ENCODE measurements at places on chromosomes 3 and 15.

DNA sequence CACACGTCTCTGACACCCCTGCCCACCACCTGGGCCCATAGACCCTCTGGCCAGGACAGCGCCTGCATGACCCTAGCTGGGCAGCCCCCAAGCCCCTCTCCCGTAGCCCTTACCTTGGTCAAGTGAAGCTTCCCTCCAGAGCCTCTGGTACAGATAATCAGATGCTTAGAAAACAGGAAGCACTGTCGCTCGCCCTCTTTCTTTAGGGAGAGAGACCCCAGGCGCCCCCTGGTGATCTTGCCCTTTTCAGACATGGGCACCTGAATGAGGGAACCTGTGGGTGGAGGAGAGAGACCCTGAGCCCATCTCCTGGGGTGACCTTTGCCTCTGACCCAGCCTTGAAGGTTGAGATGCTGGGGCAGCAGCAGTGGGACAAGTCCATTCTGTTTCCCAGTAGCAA lies 65.4 kb downstream of the RASGRF1 start:
- DNase-seq = no peak

- DNase-seq = no peak
Measured at GRCh38 chr15:90211440-90212143, 10.5 kb downstream of the SEMA4B start.

DNA sequence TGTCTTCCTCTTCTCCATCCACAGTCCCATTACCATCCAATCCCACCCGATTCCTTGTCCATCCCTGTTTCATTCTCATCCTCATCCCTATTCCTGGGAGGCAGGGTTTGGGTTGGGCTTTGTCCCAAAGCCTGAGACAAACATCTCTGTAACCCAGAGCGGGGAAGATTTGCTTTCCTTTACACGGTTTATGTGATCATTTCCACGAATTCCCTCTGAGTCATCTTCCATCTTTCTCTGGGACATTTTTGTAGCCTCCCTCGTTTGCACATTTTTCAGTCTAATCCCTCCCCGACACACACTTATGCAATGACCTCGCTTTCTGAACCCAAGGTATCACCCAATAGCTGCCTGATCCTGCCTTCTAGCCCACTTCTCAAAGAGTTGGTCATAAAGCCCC lies 22.8 kb downstream of the DUOX2 start:
- peak; percentile 17 for DNase-seq

DNA sequence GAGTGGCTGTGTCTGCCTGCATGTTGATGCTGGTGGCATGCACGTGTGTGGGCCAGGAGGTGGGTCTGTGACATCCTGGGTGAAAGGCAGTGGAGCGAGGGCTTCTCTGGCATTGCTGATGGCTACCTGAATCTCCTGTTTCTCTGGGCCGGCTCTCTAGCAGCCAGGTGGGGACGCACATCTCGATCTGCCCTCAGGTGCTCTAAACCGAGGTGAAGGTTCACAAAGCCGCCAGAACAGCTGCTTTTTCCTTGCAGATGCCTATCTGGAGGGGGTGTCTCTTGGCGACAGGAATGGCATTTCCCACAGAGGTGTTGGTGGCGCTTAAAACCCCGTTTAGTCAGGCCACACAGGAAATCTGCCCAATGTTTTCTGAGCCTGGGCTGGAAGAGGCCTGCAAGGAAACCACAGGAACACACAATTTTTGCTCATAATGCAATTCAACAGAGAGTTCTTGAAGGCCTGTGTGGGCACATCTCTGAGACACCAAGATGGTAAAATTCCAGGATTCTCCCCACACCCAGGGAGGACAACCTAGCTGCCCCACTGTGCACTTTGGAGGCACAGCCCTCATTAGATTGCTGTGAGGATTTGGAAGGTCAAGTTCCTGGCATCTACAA lies 11.9 kb downstream of the TMEM158 start:
- no peak for DNase-seq

DNA sequence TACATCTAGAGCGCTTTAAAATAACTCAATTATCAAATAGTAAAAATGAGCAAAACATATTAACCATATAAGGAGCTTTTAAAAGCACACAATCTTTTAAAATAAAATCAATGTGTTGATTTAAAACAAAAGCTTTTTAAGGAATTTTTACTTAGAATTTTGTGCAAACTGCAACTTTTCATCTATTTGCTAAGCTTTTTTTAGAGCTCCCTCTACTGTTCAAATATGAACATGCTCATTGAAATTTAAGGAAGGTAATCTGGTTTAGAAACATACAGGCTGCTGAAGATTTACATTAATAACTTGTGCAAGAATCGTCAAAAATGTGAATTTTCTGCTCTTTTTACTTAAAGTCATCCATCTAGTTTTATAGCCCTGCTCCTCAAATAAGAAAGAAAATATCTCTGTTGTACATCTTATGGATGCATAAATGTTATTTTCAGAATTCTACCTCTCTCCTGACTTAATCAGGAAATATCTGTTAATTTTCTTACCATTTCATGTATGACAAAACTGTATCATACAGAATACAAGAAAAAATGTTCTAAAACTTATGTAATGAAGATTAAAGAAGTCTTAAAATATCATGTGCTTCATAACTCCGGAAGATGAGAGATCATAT lies 469.4 kb upstream of the ROBO2 start:
- no peak for DNase-seq

GRCh38 chr15:95596496-95596895 lies 734.0 kb upstream of the NR2F2 start:
- no peak for DNase-seq

DNA sequence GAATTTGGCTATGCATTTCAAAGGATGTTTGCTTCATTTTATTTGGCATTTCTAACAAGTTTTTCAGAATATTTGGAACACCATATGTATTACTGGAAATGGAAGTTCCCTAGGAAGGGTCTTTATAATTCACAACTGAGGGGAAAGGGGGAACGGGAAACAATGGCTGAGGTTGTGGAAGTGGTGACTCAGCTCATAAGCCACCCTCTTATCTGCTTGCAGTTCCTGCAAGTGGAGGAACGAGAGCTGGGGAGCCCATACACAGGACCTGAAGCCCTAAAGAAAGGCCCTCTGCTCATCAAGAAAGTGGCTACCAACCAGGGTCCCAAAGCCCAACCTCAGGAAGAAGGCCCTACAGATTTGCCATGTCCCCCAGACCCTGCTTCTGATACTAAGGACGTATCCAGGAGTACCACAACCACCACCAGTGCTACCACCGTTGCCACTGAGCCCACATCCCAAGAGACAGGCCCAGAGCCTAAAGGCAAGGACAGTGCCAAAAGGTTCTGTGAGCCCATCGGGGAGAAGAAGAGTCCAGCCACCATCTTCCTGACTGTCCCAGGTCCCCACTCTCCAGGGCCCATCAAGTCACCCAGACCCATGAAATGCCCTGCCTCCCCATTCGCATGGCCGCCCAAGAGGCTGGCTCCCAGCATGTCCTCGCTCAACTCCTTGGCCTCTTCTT lies 37.9 kb downstream of the ESYT3 start:
- no peak for DNase-seq

GRCh38 chr3:38167591-38167990 lies 2.3 kb downstream of the OXSR1 start:
- DNase-seq = no peak

DNA sequence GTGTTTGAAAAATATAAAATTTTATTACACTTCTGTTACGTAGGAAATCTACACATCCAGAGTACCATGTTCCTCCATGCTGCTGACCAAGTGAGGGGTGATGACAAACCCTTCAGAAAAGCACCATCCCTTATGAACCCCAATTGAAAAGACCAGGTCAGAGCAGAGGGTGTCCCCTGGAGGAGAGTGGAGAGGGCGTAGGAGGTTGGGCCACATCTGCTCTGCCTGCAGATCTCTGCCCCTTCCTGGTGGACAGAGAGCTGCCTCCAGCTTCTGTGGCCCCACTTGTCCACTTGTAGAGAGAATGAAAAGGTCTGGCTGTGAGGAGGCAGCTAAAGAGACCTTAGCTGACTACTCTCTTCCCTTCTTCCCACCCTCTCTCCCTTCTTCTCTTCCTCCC lies 55.5 kb downstream of the GLDN start:
- no peak for DNase-seq

DNA sequence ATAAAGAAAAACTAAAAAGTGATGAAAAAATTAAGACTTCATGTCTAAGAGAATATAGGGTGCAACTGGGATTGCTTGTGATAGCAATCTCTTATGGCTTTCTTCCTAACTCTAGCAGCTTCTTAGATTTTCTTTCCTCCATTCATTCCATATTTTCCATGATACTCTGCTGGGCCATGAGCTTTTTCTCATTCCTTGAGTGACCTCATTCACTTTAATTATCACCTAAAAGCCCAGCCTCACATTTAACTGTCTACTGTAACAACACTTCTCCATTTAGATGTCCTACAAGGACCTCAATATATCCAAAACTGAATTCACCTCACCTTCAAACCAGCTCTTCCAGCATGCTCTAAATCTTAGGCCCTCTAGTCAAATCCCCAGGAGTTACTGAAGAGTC lies 49.5 kb upstream of the ANKRD28 start:
- no peak for DNase-seq

GRCh38 chr3:140397847-140398246 lies 280.0 kb upstream of the TRIM42 start:
- no peak for DNase-seq

DNA sequence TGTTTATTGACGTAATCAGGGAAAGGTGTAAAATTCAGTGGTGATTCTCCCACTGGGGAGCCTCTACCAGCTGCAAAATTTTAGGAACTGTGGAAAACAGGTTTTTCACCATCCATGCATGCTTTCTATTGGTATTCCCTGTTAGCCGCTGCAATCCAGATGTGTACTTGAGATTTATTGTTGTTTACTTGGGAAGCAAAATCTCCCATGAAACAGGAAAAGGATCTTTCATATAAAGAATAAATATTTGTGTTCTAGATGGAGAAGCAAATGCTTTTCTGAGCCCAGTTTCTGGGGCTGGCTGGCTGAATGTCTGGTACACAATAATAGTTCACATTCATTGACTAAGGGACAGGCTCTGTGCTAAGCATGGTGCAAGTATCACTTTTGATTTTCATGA lies 144.6 kb upstream of the RASGRP1 start:
- DNase-seq = no peak

- no peak for DNase-seq
Measured at GRCh38 chr3:158920371-158920770, 118.5 kb downstream of the MFSD1 start.

GRCh38 chr15:56794553-56795329 lies 61.4 kb upstream of the ZNF280D start:
- no peak for DNase-seq

GRCh38 chr3:119362940-119363725 lies 69.0 kb downstream of the ARHGAP31 start:
- DNase-seq = no peak

- no peak for DNase-seq
Measured at GRCh38 chr3:2261747-2262146, 163.1 kb downstream of the CNTN4 start.

GRCh38 chr3:37094636-37095035 lies 79.7 kb downstream of the LRRFIP2 start:
- DNase-seq = no peak

- DNase-seq = no peak
Measured at GRCh38 chr3:901953-902778, 190.7 kb upstream of the CNTN6 start.

DNA sequence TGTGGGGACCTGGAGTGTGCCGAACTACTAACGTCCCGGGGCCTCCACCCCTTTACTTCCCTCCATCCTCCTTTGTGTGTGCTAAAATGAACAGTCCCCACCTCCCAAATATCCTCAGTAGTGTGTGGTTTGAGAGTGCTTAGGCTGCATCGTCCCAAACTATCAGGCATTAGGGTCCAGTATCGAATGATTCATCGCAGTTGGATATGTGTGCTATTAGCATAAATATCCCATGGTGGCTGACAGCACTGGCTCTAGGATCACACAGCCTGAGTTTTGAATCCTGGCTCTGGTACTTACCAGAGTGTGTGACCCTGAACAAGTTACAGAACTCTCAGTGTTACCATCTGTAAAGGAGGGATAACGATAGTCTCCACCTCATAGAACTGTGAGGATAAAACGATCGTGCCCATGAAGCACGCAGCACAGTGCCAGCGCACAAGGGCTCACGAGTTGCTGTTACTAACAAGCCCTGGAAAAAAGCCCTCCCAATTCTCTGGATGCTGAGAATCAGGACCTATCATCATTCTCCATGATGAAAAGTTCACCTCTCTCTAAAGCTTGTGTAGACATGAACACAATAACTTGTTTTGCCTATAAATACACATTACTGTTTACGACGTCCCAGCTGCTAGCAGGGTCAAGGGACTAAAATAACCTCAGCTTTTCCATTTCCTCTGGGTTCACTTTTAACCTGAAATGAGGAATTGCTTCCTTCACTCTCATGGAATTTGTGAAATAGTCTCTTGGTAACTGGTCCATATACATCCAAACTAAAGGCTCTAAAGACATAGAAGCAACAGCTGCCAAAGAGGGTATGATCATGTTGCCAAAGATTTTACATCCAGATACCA lies 51.0 kb downstream of the VGLL4 start:
- no peak for DNase-seq

DNA sequence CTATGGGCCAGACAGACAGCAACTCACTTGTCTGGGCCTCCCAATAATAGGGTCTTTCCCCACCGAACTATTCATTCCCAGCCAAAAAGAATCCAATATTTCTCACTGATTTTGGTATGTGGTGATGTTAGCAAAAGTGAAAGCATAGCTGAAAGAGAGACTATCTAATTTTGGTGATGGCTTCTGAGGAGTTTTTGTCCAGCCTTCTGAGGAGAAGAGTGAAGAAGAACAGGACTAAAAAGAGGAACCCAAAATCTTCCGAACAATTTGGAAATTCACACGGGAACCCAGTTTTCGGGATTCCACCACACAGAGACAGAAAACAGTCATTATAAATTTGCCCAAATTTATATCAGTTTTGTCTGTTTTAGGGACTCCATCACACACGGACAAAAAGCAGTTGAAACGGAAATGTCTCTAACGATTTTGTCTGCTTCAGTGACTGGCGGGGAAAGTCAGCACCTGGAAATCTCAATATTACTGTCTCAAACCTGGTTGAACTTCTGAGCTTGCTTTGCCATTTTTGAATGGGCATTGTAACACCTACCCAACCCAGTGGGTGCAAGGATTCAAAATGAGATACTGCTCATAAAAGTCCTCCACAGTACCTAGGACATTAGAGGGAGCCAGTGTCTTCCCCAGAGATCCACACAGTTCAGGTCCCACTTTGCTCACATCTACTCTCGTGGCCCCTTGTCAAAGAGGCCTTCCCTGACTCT lies 9.1 kb downstream of the CD80 start:
- DNase-seq = no peak

DNA sequence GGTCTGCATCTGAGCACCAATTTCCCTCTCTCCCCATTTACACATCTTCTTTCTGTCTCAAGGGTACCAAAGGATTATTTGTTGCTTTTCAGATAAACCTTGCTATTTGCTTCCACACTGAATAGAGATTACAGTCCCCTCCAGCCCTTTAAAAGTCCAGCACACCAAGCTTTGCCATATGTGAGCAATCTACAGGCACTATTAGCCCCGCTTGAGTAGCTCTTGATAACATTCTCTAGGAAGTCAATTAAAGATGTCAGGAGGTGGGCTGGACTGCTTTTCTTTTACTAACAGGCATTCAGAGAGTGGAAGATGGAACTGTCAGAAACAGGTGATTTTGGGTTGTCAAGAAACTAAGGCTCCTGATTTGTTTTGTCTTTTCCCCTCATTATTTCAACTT lies 417.0 kb downstream of the ROBO2 start:
- DNase-seq = no peak

GRCh38 chr3:149783576-149783975 lies 8.8 kb downstream of the ANKUB1 start:
- DNase-seq = peak; percentile 24

Data from AG09309 (cell line).